ENCODE measurements at places on chromosomes 4 and X. TPM values are rescaled to one million over a fixed set of nuclear protein-coding genes. Genes with fewer than 3 reads are reported as not detected.

The FRMD7 gene
- not detected for total RNA-seq

The DSPP gene
- total RNA-seq = not detected

The VCX3A gene
- total RNA-seq = not detected

The HGFAC gene
- not detected for total RNA-seq

The ZNF718 gene
- 5.2 TPM for total RNA-seq

The IRS4 gene
- total RNA-seq = not detected

The USP17L17 gene
- total RNA-seq = not detected

The BRCC3 gene
- 28.5 TPM for total RNA-seq

The DRD5 gene
- 0.13 TPM for total RNA-seq

The TMPRSS11E gene
- total RNA-seq = not detected

The PLAC8 gene
- 1,034 TPM for total RNA-seq

The DNAAF6 gene
- total RNA-seq = not detected

The ERVMER34-1 gene
- 0.58 TPM for total RNA-seq

The CFP gene
- total RNA-seq = 0.96 TPM

The CCKAR gene
- 0.44 TPM for total RNA-seq

The TMPRSS11D gene
- not detected for total RNA-seq

The IL3RA gene
- 11.6 TPM for total RNA-seq

The CCNA2 gene
- 18.9 TPM for total RNA-seq

The DIPK2B gene
- total RNA-seq = 1.9 TPM

The MAGEA2B gene
- not detected for total RNA-seq

The KIT gene
- 16.8 TPM for total RNA-seq

The ADGRG2 gene
- total RNA-seq = 1.3 TPM
